ENCODE measurements at places on chromosomes 3 and 15. TPM values are rescaled to one million over a fixed set of nuclear protein-coding genes. Genes with fewer than 3 reads are reported as not detected.

- peaks cover 15% of the 10 kb centered on the region for H3K4me1 ChIP-seq
- DNase-seq = no peak
- no peak overlapping the region for H3K27ac ChIP-seq
Observed at GRCh38 chr15:66841953-66842681, 140.1 kb downstream of the SMAD6 start.

NISCH gene
- 163 TPM for total RNA-seq

DNA sequence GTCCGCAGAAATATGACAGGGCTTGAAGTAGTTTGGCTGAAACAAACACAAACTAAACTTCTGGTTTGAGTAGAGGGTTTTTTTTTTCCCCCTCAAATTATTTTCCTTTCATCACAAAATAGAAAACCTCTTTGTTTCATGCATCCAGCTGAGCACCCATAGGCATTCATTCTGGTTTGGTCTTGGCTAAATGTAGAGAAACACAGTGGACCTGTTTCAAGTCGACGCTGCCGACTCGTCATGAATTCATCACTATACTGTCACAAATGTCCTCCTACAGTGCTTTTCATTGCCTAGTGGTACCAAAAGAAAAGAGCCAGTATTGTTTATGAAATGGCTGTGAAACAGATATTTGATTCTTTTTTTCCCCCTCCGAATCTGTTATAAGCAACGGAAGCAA, 52.4 kb upstream of the GYG1 start:
- H3K4me1 ChIP-seq = no peaks in the 10 kb centered on the region
- H3K4me3 ChIP-seq = no peak overlapping the region
- no peaks in the 10 kb centered on the region for H3K27me3 ChIP-seq
- H3K36me3 ChIP-seq = no peaks in the 10 kb centered on the region

PDZRN3 gene
- total RNA-seq = not detected

Data from CD4-positive, alpha-beta T cell (primary cell).